ENCODE measurements at places on chromosomes 16 and 17. TPM values are rescaled to one million over a fixed set of nuclear protein-coding genes. Genes with fewer than 3 reads are reported as not detected.

C16orf89 gene
- total RNA-seq, result not detected

- DNase-seq, result no peak
Observed at GRCh38 chr17:7560172-7561027, 1.3 kb upstream of the SENP3 start.

GRCh38 chr17:62058611-62059010 lies 6.5 kb downstream of the MED13 start:
- DNase-seq, result no peak

DNA sequence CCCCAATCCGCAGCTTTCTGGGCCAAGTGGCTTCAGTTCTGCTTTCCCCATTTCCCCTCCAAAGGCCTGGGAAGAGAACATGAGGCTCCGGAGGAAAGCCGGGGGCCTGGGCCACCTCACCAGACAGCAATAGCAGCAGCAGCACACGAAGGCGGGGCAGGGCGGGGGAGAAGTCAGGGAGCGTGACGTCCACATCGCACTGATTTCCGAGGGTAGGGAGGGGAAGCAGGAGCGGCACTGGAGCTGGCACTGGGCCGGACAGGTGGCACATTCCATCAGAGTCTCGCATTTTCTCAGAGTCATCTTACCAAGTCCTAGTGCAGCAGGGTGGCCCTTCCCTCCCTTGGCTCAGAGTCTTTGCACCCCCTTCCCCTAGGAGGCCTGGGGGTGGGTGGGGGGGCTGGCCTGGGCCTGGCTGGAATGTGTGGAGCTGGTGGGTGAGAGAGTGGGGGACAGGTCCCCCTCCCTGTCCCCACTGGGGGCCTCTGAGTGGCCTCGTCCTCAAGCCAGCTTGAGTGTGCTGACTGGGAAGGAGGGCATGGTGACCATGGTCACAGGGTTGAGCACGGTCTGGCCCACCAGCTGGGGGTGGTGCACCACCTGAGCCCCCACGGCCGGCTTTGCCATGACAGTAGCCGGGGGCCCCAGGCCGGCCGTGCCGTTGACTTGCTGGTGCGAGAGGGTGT lies 14.3 kb downstream of the MNT start:
- DNase-seq, result no peak

CDRT4 gene
- 7.1 TPM for total RNA-seq

IL17C gene
- total RNA-seq, result not detected

TMEM92 gene
- not detected for total RNA-seq

- DNase-seq, result no peak
Observed at GRCh38 chr16:27678955-27679354, 129.0 kb downstream of the KATNIP start.

GRCh38 chr16:56421976-56422669 lies 3.2 kb downstream of the AMFR start:
- no peak for DNase-seq

KRTAP1-1 gene
- 165 TPM for total RNA-seq

GRCh38 chr16:28597692-28598261 lies 927 bp upstream of the SULT1A2 start:
- no peak for DNase-seq

- DNase-seq, result peak; percentile 96
Observed at GRCh38 chr17:45143767-45144198, 4.5 kb upstream of the HEXIM1 start.

- no peak for DNase-seq
Observed at GRCh38 chr16:66895999-66896398, 15.7 kb downstream of the PDP2 start.

GRCh38 chr16:64469906-64470702 lies 651.8 kb downstream of the CDH11 start:
- no peak for DNase-seq

DNA sequence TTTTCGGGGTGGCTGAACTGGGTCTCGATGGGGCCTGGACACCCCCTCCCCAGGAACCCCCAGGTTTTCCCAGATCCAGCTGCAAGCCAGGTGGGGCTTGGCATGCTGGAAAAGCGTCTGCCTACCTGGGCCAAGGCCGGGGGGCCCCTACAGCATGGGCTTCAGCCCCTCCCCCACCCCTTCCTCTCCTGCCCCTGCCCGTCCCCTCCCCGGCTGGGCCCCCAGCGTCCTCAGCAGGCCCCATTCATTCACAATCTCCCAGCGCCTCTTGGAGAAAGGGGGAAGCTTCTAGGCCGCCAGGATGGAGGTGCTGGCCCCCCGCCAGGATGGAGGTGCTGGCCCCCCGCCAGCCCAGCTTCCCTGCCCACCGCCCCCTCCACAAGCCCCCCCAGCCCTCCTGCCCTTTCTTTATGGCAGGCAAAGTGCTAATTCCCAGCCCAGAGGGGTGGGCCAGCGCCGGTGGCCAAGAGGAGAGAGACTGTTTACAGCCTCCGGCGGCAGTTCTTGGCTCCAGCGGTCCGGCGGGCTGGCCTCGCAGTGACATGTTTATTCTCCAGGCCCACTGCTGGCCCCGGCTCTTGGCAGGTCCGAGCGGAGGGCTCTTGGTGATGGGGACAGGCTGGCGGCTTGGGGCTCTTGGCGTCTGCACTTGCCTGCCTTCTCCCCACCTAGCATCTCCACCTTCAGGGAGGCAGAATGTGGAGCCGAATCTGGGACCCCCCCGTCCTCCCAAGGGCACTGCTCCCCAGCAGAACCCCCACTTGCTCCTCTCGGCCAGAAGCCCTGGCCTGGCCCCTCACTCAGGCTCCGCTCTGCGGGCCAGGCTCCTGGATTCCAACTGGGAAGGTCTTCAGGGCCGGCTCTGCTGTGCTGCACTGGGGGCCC lies 94.4 kb upstream of the CIBAR2 start:
- no peak for DNase-seq

GRCh38 chr16:82605863-82606620 lies 20.7 kb upstream of the CDH13 start:
- no peak for DNase-seq

DNA sequence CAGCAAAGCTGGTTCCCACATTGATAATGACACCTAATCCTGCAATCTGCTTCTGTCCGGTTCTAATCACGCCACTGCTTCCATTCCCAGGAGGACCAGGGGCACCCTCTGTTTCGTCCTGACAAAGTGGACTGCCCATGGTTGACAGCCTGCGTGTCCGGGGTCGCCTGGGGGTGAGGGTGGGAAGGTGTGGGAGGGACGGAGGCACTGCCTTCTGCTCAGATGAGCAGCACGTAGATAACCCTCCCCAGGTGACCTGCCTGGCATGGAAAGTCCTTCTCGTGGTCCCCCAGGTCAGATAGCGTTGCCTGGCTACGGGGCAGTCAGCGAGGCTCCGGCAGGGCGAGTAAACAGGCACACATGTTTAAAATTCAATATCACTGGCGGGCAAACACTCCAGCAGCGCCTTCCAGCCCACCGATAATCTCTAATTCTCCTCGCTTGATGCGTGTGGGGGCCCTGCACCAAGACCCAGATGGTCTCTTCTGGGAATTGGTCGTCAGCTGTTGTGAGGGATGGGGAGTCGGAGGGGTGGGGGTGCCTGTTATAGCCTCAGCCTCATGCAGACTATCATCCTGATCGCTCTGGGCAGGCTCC lies 132.2 kb downstream of the RAP1GAP2 start:
- no peak for DNase-seq

GRCh38 chr17:40614431-40615067 lies 33.1 kb downstream of the SMARCE1 start:
- no peak for DNase-seq

GRCh38 chr17:75524970-75525805 lies at the start of gene LLGL2:
Gene LLGL2, plus strand, starts transcription at chr17:75525697. Its CDS starts 17,730 bp downstream, at chr17:75543427.
- no peak for DNase-seq

DNA sequence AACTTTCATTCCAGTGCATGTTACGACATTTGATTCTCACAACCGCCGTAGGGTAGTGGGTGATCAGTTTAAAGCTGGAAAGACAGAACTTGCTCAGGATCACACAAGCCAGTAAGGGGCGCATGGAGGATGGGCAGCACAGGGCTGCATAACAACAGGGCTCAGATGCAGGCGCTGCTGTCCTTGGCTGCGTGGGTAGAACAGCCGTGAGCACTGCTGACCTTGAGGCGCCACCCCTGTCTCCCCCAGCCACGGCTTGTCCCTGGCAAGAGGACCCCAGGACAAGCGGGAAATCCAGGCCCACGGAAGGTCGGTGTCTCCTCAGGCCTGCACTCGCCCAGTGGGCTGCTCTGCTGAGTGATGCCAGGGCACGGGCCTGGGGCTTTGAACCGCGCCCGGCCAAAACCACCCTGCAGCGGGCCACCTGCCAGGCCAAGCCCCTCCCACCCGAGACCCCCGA lies 84.7 kb downstream of the LMF1 start:
- DNase-seq, result no peak

FAM117A gene
- 29.2 TPM for total RNA-seq

GRCh38 chr17:63930951-63931575 lies 1.1 kb downstream of the CD79B start:
- peak; percentile 86 for DNase-seq

DNA sequence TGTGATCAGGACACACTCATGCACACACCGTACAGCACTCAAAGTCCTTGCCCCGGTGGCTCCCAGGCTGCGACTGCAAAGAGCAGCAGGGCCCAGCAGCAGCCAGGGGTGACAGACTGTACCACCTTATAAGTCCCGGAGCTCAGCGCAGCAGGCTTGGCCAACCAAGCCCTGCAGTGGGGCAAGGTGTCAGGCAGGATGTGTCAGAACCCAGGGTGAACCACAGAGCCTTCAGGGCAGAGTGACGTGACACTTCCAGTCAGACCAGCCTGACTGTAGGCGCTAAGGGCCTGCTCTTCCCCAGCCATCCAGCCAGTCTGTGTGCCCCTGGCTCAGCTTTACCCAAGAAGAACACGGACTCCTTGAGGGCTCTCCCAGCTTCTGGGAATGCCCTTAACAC lies 204.1 kb downstream of the COPRS start:
- DNase-seq, result peak; percentile 72

DNA sequence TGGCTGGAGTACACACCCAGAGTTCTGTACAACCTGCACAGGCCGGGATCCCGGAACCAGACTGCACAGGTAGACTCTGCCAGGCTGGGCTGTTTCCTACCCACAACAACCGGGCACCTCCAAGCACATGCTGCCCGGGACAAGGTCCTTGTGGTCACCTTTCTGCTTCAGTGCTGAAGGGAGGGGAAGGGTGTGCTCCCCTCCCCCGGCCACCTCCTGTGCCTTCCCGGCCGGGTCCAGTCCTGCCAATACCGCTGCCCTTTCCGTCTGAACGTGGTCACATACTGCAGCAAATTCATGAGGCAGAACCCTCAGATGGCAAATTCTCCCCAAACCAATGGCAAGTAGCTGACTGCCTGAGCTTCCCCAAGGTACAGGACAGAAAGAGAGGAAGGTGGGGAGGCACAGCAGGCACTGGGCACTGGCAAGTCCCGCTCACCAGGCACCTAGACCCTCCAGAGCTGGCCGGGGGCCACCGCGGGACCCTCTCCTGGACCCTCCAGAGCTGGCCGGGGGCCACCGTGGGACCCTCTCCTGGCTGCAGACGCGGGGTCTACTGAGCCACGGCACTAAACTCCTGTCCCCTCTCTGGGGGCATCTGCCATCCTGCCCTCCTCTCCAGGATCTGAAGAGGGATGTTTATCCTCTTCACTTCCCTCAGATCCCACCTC lies 22.8 kb downstream of the SLC43A2 start:
- DNase-seq, result no peak

DNA sequence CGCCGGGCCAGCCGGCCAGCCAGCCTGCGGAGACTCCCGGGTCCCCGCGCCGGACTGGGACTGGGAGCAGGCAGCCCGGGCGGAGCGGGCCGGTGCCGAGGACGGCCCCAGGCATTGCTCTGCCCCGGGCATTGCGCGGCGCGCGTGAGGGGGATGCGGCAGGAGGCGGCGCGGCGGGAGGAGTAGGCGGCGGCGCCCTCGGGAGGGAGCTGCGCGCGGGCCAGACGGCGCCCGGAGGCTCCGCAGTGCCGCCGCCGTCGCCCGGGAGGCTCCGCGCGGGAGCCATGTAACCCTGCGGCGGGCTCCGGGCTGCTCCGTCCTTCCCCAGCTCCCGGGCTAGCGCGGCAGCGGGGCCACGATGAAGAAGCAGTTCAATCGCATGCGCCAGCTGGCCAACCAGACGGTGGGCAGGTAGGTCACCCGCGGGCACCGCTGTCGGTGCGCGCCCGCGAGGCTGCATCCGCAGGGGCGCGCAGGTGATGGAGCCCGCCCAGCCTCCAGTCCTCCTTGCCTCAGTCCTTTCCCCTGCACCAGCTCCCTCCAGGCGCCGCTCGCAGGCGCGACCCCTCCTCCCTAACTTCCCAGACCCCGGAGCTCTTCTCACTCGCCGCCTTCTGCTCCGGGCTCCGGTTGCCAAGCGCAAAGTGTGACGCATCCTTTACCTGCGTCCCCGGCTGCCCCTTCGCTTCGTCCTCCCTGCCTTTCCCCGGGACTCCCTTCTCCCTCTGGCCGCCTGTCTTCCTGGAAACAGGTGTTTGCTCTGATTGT lies at the start of gene ARHGAP44:
TSS of gene ARHGAP44 (plus strand) at position 18 of the 768 bp plus-strand sequence. CDS start at position 359, 341 bp downstream.
- DNase-seq, result no peak

DNA sequence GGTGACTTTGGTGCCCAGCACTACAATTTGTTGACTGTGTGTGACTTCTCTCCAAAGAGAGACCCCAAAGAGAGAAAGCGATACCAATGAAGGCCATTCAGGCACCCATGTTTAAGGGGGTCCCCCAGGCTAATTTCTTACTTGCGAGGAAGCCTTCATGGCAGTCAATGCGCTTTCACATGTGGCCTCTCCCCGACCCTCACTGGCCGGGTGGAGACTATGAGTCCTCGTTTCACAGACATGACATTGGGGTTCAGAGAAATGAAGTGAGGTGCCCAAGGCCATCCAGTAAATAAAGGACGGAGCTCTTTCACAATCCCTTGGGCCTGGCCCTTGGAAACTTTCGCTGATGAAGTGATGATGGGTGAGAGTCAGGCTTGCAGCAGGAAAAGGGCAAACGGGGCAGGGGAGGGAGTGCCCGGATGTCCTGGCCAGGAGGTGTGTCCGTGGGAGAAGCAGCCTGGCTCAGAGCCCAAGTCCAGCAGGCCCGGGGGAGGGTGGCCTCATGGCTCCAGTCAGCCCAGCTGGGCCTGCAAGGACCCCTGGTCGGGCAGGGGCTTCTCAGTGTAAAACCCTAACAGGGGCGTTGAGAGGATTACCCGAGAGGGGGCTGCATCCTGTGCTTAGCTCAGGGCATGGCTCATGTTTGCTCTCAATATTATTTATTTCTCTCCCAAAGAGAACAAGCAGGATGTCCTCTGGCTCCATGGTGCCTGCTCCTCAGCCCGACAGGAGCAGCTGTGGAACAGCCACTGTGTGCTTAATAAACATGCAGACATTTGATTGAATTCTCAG lies 14.7 kb downstream of the TBX2 start:
- peak; percentile 64 for DNase-seq

DNA sequence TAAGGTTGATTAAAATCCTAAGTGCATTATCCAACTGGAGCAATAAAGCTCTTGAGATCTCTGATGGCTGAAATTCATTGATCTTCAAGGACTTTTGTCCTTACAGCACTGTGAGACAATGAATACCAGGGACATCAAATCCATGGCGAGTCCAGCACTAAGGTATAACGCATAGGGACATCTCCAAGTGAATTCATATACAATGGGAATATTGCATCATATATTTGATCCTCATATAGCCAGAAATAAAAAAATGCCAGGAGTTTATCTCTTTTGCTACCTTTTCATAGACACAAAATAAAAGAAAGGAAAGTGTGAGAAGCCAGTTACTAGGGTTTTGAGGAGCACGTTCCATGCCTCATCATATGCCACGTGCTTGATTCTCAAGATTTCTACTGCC lies 112.5 kb upstream of the CDH13 start:
- DNase-seq, result no peak
